T-cell (primary cell): ENCODE measurements at places on chromosomes 12 and 14. TPM values are rescaled to one million over a fixed set of nuclear protein-coding genes. Genes with fewer than 3 reads are reported as not detected.

KRT79 gene
- not detected for total RNA-seq

- no peak for DNase-seq
Observed at GRCh38 chr12:119410396-119410795, 75.9 kb downstream of the CCDC60 start.

DNA sequence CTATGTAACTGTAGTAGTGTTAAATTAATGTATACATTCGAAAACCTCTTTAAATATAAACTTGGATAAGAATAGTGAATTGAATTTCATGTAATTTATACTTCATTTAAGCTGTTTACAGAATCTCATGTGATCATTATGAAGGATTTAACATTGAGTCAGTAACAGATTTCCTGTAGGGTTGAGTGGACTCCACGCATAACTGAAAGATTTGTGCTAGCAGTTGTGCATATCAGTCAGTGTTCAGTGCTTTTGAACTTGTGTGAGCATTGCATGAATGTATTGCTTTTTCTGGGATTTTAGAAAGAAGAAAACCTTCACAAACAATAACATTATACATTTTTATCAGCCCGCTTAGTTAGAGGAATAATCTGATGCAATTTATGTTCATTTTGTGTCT lies 1435.3 kb downstream of the LRFN5 start:
- no peak for DNase-seq

FGD6 gene
- total RNA-seq: 0.55 TPM

GRCh38 chr12:98211909-98212695 lies 303.3 kb upstream of the TMPO start:
- no peak for DNase-seq

- no peak for DNase-seq
Observed at GRCh38 chr12:131547555-131547954, 163.3 kb upstream of the SFSWAP start.

TMEM132C gene
- total RNA-seq: not detected

- no peak for DNase-seq
Observed at GRCh38 chr12:27193106-27193505, 51.0 kb upstream of the STK38L start.

NELL2 gene
- 169 TPM for total RNA-seq

DNA sequence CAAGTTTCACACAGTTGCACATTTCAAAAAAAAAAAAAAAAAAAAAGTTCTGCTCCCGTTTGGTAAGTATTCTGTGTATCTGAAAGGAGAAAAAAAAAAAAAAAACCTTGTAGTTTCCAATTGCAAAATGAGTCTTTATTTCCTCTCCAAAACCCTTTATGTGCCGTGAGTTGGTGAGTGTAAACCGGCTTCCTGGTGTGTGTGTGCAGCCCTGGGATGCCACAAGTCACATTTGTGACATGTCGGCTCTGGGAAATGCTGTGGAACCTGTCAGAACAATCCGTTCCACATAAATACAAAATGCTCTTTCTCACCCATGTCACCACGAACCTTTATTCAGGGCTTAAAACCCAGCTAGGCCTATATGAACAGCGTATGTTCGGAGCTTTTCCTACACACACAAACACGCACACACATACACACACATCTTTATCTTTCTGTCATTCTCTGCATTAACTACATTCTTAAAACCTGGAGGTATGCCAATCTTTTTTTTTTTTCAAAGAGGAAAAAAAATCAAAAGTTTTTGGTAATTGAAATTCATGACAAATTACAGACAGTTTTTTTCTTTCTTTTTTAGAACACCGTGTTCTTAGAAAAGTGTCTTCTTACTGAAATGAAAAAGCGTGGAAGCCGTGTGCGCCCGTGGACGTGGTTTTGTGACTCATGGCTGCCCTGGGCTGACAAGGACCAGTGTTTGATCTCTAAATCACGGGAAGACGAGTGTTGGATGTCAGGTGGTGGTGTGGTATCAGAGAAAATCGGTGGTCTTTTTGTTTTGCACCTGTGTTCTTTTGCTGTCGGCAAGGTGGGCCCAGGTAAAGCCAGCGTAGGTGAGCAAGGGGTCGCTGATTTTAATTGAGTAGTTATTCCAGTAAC lies 612.0 kb downstream of the VRK1 start:
- DNase-seq: no peak

GRCh38 chr14:99819514-99819913 lies 26.3 kb downstream of the EML1 start:
- no peak for DNase-seq

BHLHE41 gene
- total RNA-seq: 1.3 TPM

- DNase-seq: no peak
Observed at GRCh38 chr12:105013892-105014291, 27.8 kb downstream of the NOPCHAP1 start.

GLS2 gene
- total RNA-seq: 10.1 TPM

DNA sequence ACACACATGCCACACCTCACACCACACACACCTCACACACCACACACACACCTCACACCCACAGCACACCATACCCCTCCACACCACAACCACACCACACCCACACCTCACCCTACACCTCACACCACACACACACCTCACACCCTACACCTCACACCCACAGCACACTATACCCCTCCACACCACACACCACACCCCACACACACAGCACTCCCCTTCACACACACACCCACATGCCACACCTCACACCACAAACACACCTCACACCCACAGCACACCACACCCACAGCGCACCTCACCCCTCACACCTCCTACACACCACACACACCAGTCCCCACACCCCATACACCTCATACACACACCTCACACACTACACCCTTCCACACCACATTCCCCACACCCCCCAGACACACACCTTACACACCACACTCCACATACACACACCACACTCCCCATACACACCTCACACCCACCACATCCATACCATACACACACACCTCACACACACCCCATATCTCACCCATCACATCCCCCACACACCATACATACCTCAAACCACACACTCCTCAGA lies 80.0 kb downstream of the ACTN1 start:
- no peak for DNase-seq

GRCh38 chr14:75636100-75636692 lies 24.5 kb downstream of the ERG28 start:
- DNase-seq: no peak

GRCh38 chr12:78938341-78939084 lies 73.9 kb downstream of the SYT1 start:
- no peak for DNase-seq

GRCh38 chr12:119808441-119808840 lies 68.7 kb downstream of the CIT start:
- no peak for DNase-seq

DNA sequence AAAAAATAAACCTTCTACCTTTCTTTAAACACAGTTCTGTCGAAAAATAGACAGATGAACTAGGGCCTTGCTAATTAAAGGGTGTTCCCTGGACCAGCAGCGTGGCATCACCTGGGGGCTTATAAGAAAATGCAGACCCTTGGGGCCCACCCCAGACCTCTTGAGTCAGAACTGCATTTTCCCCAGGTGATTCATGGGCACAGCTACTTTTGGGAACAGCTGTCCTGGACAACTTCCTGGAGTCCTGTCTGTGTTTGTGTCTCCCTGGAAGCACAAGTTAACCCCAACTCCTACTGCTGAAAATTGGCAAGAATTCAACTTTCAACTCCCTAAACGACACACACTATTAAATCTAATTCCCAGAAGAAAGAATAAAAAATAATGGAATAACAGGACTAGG lies 17.8 kb downstream of the FBLN5 start:
- no peak for DNase-seq

GRCh38 chr14:81172353-81172752 lies 48.4 kb downstream of the GTF2A1 start:
- DNase-seq: no peak

DNA sequence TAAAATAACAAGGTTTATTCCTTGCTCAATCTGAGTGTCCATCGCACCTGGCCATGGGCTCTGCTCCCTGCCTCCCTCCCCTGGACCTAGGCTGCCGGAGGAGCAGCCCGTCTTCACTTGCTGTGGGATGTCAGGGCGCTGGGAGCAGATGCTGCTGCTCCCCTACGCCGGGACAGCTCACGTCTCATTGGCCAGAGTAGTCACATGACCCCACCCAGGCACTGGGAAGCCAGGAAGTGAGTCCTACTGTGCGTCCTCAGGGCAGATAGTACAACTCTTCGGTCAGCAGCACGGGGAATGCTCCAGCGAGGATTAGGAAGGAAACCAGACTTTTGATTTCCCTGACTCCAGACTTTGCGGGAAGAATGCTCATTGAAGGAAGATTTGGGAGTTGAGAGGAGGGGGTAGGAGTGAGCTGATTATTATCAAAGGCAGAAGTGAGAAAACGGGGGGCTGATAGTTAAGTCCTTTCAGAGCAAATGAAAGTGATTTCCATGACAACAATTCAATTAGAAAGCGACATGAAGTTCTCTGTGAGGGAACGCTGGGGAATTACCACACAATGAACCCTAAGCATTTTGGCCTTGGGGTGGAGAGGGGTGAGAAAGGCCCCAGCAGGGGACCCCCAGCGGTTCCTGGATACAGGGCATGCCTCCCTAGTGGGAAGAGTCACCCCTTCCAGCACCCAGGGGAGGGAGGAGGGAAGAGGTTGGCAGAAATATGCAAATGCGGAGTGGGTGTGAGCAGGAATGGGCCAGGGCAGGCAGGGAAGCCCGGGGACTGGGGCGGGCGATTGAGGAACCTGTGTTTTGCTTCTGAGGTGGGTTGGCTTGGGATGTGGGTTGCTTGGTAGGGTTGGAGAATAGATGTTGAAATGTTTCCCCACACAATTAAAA lies 215.5 kb downstream of the AACS start:
- DNase-seq: no peak

DNA sequence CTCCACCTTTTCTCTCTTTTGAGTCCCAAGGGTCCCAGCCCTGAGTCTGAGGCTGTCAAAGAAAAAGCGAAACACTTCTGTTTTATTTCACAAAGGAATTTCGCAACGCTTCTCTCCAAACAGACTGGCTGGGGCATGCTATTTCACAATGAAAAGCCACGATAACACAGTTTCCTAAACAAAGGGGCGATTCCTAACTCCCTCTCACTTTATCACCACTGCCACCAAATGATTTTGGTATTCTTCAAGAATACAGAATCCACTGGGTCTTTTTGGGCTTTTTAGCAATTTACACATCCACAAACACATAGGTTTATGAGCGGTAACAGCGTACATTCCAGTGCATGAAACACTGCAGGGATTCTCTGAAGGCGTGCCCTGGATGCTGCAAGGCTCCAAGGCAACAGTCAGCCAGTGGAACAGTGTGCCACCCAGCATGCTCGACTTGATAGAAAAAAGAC lies 161.2 kb downstream of the DAD1 start:
- no peak for DNase-seq

NOS1 gene
- not detected for total RNA-seq

ACVRL1 gene
- total RNA-seq: 0.23 TPM

DNA sequence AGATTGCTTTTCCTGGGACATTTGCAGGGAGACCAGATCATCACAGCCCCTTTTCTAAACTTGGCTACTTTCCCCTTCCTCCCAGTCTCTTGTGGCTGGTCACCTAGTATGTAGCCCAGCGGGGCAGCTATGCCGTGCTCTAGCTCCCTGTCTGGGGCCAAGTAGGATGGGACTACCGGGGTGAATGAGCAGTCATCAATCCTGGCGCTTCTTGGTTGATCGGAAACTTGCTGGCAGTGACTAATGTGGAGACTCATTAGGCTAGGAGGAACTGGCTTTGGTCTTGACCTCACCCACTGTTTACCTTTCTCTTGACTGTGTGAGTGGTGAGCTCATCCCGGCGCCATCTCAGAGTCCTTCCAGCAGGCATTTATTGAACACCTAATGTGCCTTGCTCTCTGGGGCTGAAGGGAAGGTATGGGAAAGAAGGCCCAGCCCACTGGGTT lies 15.9 kb downstream of the PLEKHG3 start:
- no peak for DNase-seq

GRCh38 chr14:104647467-104648043 lies 41.9 kb upstream of the INF2 start:
- DNase-seq: no peak

GRCh38 chr14:26252176-26252575 lies 345.7 kb downstream of the NOVA1 start:
- DNase-seq: no peak

DNA sequence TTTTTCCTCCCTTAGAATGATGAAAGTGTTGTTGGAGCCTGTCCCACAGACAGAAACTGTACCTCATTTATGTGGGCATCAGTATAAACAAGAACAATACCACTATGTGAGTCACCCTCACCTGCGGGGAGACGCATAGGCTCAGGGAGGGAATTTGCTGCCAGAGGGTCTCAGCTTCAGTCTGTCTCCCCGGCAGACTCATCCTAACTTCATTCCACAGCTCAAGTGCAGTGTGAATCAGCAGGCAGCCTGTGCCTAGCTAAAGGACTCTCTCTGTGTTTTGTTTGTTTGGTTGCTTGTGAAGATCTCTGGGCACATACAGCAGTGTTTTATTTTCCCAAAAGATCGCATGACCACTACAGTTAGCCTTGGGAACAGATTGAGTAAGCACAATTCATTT lies 98.9 kb downstream of the PRKCH start:
- no peak for DNase-seq

LPAR5 gene
- total RNA-seq: 15.1 TPM

GRCh38 chr12:124684971-124685688 lies 117.7 kb upstream of the NCOR2 start:
- no peak for DNase-seq

OR10A7 gene
- not detected for total RNA-seq

DNA sequence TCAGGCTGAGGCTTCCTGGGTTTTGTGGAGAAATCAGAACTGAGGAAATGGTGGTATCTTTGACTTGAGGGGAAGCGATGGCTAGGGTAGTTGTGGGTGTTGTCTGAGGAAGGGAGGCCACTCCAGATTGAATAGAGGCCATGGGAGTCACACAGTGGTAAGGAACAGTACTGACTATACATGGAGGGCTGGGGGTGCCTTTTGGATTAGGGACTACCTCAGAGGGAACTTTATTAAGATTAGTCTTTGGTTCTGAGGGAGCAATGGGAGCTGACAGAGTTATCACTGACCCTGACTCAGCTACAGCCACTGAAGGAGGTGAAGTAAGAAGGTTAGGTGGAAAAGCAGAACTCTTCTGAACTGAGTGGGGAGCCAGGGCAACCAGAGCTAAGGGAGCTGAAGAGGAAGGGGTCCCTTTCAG lies 4.4 kb downstream of the NACA start:
- no peak for DNase-seq

GRCh38 chr12:109878749-109879148 lies 1.6 kb downstream of the GLTP start:
- no peak for DNase-seq

- DNase-seq: no peak
Observed at GRCh38 chr12:46439793-46440511, 67.4 kb upstream of the SLC38A2 start.

NRL gene
- 1.9 TPM for total RNA-seq

DNA sequence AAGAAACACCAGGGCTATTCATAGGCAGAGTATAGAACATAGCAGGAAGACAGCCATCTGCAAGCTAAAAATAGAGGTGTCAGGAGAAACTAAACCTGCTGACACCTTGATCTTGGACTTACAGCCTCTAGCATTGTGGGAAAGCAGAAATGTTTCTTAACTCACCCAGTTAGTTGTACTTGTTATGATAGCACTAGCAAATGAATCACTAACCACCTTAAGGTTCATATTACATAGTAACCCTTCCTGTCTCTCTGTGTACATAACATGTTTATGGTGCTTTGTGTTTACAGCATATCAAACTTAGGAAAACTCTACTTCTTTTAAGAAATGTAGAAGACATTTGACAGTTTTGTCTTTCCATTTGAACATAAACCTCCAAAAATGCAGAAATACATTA lies 1031.3 kb downstream of the FSCB start:
- DNase-seq: no peak
